NCI-H187 treated with DMSO at 0.1 percent for 48 hours (cell line): ENCODE measurements at places on chromosomes 2 and 18.

DNA sequence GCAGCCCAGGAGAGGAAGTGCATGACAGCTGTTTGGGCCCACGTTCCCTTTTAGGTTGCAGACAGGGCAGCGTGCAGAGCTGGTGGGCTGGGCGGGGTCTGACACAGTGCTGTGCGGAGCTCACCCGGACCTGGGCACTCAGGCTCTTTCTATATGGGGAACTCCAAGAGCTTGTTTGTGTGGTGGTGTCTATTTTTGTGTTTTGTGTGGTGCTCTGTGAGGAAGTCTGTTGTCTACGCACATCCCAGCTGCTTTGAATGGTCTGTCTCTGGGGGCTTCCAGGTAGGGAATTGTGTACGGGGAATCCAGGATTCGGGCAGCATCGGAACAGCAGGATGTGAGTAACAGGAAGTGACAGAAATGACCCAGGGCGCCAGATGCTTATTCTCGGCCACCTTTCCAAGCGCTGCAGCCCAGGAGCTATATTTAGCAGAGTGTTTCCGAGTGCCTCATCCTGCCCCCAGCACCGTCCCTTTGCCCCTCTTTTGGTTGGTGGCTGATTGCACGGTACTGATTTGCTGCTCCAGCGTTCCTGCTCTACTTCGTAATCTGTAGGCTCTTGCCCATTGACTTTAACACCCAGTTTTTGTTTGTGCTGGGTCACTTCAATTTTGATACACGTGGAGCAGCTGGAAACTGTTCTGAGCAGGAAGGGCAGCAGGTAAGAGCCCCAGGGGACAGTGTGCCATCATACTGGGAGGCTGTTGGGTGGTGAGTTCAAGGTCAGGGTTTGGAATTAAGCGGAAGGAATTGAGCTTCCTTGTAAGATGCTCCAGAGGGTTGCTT, 64.7 kb downstream of the DGKD start:
- DNase-seq, result no peak

DNA sequence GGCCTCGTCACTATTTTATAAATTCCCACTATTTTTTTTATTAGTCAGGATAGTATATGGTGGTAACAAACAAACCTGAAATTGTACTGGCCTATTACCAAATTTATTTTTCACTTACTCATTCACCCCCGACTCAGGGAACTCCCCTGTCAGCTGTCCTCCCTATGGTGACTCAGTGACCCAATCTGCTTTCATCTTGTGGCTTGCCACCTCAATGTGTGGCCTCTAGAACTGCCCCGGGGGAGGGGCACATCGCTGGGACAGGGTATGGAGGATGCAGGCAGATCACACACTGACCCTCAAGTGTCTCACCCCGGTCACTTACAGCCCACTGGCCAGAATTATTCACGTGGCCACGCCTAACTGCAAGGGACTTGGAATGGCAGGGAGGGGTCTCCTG, 71.6 kb downstream of the ACTR2 start:
- DNase-seq, result no peak

- no peak for DNase-seq
Observed at GRCh38 chr2:229237270-229237669, 33.8 kb downstream of the PID1 start.

DNA sequence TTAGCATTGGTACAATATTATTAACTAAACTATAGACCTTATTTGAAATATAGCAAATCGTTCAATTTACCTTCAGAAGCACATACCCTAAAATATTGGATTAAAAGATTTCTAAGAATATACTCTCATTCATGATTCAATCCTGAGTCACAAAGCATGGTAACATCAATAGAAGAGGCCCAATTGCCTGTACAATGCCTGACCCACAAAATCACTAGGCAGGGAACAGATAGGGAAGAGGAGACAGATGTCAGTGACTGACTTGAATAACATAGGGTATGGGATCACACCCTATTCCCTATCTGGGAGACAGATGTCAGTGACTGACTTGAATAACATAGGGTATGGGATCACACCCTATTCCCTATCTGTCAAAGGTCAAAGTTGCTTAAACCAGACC, 611.6 kb upstream of the VRK2 start:
- no peak for DNase-seq

DNA sequence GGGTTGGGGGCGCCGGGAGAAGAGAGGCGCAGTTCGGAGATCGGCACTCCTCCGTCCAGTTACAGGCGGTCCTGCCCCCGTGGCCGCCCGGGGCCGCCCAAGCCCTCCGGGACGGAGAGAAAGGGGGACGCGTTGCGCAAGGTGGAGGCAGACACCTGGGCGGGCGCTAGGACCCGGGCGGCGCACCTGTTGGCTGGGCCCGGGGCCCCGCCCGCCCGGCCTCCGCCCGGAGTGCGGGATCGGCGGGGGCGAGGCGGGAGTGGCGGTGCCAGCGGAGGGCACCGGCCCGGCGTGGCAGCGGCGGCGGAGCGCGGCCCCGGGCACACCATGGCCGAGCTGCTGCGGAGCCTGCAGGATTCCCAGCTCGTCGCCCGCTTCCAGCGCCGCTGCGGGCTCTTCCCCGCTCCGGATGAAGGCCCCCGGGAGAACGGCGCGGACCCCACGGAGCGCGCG, at the start of gene SGPP2:
SGPP2 (plus strand) TSS at position 268 of the 453 bp plus-strand sequence; CDS start at position 328, 60 bp downstream.
- DNase-seq, result no peak

DNA sequence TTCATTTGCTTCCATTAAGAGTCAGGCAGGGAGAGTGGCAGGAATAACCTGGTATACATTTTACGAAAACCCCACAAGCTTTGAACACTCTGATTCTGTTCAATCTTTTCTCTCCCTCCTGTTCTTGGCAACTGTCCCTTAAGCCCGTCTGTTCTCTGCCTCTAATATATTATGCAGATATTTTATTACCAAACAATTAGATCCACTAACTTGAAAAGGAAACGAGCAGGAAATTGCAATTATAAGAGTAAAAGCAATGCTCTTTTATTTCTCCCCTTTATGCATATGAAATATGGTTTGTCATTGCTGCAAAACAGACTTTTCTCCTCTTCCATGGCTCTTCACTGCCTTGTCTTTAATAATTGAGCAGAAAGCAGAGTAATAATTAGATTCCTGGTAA, 149.1 kb upstream of the CELF4 start:
- no peak for DNase-seq

- no peak for DNase-seq
Observed at GRCh38 chr18:3401669-3402620, 48.0 kb upstream of the TGIF1 start.

DNA sequence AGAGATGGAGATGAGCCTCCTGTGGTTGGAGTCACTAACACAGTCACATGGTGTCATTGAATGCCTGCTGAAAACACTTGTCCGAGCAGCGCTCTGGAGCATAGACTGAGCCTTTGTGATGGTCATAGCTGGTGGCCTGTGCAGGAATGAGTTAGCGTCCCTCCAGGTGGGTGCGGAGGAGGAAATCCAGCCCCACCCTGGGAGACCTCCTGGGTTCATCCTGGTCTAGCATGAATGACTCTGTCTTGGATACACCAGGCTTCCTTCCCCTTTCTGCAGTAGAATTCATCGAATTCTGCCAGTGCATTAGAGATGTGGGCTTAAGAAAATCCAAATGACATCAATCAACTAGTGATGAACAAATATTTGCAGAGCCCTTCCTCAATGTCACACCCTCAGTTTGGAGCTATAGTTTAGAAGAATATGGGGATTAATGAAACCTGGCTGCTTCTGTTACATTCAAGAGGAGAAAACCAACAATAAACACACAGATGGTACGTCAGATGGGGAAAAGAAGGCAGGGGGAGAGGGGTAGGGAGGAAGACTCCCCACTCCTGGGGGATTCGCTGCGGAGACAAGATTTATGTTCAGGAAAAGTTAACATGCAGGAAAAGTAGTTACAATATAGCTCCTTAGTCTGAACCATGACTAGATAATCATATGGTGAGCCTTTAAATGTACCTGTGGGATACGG, 136.7 kb downstream of the DDX1 start:
- no peak for DNase-seq

DNA sequence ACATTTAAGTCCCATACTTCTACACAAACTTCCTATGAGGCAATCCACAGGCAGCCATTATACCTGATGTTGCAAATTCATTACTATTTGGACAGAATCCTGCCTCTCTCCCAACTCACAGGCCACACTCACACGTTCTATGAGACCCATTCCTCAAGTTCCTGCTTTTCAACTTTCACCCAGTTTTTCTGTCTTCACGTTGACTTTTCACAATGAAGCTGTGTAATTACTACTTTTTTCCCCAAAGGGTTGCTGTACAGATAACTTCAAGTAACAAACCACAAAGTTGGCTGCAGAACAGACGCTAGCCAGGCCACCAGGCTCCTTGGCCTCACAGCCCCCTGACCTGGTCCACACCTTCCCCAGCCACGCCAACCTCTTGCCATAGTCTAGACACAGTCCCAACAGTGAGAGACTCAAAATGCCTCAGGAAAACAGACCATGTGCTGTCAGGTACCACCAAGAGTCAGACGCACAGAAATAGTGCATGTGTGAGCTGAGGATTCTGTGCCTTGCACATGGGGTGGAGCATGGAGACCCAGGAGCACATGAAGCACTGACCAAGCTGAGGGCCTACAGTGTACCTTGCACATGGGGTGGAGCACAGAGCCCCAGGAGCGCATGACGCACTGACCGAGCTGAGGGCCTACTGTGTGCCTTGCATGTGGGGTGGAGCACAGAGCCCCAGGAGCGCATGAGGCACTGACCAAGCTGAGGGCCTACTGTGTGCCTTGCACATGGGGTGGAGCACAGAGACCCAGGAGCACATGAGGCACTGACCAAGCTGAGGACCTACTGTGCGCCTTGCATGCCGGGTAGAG, 61.0 kb downstream of the EIPR1 start:
- no peak for DNase-seq

DNA sequence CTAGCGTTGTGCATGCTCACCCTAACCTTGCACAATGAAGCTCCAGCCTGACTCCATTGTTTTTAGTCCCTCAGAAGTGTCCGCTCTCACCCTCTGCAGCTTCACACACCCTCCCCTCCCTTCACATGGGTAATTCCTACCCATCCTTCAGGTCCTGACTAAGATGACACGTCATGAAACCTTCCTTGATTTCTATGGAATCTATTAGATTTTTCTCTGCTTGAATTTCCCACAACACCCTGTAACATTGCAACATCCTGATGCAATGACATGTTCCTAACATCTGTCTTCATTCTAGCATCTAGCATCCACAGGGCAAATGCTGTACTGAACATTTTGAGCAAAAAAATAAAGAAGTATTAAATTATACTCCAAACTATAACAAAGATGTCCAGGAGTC, 77.0 kb upstream of the PID1 start:
- DNase-seq, result no peak

GRCh38 chr18:49030138-49030537, 79.4 kb upstream of the SMAD7 start:
- DNase-seq, result no peak

DNA sequence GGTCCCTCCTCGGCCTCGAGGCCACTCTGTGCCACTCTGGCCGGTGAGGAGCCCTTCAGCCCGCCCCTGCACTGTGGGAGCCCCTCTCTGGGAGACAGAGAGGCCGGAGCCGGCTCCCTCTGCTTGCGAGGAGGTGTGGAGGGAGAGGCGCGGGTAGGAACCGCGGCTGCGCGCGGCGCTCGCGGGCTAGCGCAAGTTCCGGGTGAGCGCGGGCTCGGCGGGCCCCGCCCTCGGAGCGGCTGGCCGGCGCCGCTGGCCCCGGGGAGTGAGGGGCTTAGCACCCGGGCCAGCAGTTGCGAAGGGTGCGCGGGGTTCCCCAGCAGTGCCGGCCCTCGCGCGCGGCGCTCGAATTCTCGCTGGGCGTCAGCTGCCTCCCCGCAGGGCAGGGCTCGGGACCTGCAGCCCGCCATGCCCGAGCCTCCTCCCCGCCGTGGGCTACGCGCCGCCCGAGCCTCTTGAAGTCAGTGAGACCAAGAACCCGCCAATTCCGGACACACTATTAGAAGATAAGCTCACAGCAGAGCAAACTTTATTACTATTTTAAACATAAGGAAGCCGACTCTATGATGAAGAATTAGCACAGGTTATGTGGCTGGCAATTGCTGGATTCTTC, 825.8 kb upstream of the FANCL start:
- no peak for DNase-seq

GRCh38 chr2:163878718-163879117, 142.9 kb upstream of the FIGN start:
- DNase-seq, result no peak

- DNase-seq, result no peak
Observed at GRCh38 chr2:46058140-46058539, 239.1 kb upstream of the EPAS1 start.

GRCh38 chr2:182554950-182555349, 128.1 kb upstream of the PDE1A start:
- DNase-seq, result no peak

GRCh38 chr2:234731236-234731635, 220.6 kb upstream of the SH3BP4 start:
- no peak for DNase-seq

GRCh38 chr2:72889991-72890390, 2.8 kb downstream of the SPR start:
- DNase-seq, result no peak

DNA sequence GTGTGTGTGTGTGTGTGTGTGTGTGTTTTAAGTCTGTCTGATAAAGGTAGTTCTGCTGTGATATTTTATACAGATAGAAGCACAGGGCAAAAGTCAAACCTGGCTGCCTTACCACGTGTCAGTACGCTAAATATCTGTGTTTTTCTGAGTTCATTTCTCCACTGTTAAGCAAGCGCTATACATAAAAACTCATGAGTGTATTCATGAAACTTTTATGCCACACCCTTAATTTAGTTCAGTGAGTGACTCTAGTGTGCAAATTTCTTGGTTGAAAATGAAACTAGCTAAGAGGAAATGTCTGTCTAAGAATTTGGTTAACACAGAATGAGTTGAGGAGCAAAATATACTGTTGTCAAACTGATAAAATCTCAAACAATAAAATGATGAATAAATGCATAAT, 11.2 kb downstream of the CASP10 start:
- DNase-seq, result no peak

GRCh38 chr2:157046396-157046795, 211.1 kb upstream of the GALNT5 start:
- no peak for DNase-seq

GRCh38 chr2:205462681-205463345, 219.5 kb upstream of the NRP2 start:
- DNase-seq, result no peak

DNA sequence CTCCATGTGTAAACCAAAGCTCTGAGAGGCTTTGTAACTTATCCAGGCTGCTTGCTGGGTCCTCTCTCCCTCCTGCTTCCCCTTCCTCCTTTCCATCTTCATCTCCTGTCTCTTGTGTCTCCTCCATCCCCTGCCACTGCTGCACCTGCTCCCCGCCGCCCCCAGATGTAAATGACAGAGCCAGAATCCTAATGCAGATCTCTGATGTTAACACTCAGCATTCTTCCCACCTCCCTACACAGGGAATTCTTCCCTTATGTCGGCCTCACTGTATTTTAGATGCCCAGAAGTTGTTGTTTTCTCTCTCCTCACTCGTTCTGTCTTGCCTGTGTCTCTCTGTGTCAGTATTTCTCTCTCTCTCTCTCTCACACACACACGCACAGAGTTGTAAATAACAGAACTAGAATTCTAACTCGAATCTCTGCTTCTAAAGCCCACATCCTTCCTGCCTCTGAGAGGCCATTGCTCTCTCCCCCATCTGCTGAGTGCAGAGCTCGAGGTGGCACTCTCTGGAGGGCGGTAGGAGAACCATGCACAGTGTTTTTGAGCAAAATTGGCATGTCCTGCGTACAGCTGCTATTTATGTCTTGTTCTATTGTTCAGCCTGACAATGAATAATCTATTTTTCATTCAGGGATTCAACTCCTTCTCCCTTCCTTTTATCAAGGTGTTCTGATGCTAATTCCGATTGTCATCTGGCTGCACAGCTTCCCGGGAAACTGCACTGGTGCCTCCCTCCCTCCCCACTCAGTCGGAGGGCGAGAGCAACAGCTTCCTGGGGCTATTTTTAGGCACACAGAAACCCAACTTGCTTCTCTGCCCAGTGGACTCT, 219.9 kb downstream of the SH3RF3 start:
- DNase-seq, result no peak
